Stimulated activated memory B cell treated with anti-CD40 and anti-IgM and Interleukin-4, amounts not matched to agents 10 μg/mL and 1 μg/mL and 100 μg/mL, for 72 hours (primary cell): ENCODE measurements at places on chromosomes 5 and 9.

GRCh38 chr5:89270901-89271300 lies 387.9 kb upstream of the MEF2C start:
- no peak for ATAC-seq

DNA sequence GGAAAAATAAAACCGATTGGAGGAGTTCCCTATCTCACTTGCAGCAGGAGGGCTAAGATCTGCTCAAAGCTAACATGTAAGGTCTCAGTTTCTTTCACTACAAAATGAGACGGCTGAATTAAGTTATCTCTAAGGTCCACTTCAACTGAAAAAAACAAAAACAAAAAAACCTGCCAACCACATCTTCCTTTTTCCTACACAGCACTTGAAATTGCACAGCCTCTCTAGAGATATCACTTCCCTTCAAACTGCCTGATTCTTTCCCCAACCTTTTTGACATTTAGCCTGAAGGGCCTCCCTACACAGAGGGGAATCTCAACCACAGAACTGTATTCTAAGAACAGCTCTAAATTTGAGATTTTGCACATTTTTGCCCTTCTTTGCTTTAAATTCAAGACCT lies 227.9 kb upstream of the TARS1 start:
- no peak for ATAC-seq

- ATAC-seq, result no peak
Observed at GRCh38 chr5:1032551-1033027, 24.0 kb downstream of the NKD2 start.

- ATAC-seq, result no peak
Observed at GRCh38 chr9:120531683-120532300, 48.2 kb downstream of the CDK5RAP2 start.

DNA sequence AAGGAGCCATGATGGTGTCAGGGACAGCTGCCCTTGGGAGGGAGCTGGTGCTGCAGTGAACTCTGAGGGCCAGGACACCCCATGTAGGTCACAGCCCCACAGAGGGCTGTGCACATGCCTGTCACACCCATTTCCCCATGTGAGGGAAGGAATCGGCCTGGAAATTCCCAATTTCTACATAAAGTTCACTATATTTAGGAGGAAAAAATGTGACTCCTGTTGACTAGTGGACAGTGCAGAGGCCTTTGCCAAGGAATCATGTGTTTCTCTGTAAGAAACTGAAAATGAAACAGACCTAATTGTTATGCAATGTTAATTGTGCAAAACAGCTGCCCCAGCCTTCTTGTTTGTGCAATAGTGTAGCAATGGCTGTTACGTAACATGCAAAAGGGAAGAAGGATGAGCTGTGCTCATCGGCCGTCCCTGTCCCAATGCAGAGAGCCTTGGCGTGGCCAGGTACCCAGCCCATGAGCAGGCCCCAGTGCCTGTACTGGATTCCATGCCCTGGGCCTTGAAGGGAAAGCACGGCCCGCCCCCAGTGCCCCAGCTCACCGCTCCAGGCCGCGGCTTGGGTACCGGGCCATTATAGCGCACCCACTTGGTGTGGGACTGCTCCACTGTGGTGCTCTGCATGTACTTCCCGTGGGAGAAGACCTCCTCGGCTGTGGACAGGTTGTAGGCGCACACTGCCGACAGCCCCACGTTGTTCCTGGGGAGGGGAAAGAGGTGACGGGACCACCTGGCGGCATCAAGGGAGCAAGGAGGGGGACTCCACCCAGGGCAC lies 70.0 kb downstream of the SECISBP2 start:
- no peak for ATAC-seq

GRCh38 chr5:168390491-168390890 lies 95.8 kb upstream of the RARS1 start:
- ATAC-seq, result no peak

DNA sequence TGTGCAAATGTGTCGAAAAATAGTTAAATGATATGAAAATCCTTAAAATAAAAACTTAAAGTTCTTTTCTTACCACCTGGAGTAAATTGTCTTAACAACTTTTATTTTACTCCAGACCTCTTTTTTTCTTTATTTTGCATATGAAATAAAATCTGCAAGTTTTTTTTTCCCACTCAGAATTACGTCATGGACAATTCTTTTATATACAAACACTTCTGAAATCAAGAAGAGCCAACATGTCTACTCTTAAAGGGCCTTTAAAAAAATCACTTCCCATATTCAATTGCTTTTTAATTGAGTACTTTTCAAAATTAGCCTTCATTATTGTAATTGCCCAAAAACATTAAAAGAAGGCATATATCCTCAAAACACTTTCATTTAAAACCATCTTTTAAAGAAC lies 37.7 kb upstream of the ZFAND5 start:
- ATAC-seq, result no peak

DNA sequence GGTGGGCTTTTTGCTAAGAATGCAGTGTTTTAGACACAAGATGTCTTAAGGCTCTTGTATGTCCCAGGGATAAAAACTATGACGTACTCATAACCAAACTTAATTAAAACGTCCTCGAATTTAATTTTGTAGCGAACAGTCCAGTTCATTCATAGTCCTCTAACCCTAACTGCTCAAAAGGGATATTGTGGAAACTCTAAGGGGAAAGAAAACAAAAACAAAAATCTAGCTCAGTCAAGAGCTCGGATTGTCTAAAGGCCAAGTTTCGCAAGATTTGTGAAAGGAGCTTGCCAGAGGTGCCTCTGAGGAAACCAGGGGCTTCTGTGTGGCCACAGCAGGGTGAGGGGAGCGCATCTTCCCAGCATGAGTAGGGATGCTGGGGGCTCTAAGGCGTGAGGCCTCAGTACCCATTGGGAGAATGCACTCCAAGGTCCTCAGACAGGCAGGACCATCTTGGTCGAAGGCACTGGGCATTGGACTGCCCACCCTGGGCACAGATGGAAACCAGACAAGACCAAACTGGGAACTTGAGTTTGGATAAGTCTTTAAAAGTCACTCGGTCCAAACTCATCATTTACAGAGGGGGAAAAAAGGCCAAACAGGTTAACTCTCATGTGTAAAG lies 71.8 kb downstream of the PRRT1B start:
- ATAC-seq, result no peak

DNA sequence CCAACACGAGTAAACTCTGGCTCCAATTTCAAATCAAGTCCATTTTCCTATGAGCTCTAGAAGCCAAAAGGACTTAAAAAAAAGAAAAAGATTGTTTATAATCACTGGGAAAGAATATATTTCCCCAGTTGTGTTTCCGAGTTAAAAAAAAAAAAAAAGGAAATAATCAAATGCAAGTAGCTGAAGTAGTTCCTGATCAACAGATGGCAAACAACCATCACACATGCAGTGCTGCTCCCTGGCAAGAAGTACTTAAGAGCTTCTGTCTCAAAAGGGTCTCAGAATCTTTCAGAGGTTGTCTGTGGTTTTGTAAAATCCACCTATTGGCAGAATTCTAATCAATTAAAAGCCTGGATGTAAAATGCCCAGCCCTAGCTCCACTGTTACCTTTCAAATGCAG lies 387.9 kb downstream of the RAB3C start:
- ATAC-seq, result no peak

DNA sequence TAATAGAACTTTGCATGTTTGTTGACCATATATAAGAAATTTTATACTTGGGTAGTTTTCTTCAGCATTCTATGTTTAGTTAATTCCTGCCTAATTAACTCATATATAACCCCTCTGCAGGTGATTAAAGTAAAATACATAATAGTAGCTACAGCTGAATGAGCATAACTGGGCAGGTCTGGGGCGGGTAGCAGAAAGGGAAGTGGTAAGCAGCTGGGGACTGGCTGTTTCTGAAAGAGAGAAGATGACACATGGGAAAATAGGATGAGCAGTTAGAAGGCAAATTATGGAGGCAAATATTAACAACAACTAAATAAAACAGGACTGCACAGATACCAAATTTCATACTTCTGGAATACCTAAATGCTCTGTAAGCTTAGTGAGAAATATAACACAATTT lies 128.1 kb downstream of the CPLANE1 start:
- no peak for ATAC-seq

DNA sequence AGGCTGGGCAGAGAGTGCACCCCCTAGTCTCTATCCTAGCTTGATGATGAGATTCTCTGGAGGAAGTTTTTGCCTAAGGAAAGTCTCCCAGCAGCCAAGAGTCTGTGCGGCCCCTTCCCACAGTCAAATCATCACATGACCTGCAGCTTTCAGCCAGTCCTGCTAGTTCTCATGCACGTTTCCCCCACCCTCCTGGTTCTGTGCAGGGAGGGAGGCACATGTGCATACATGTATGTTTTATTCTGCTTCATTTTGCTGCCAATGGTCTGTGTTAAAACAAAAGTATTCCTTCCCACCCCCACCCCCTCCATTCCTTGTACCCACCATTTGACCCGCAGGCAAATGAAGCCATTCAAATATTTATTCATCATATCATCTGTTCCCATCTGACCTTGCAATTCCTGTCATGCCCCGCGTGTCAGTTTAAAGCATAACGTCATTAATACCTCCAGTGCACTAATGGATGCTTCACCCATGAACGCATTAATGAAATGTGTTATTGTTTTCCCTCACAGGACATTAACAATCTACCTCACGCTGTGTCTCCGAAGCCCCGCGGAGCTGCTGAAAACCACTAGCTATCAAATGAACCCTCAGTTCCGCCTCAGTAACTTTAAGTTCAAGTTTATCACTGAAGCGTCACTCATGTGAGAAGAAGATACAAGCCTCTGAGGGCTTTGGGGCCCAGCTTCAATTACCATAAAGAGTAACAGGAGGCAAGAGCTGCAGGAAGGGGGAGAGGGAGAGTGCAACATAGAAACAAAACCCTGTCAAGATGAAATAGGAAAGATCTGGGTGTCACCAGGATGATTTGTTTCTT lies 139.6 kb downstream of the RASEF start:
- ATAC-seq, result no peak

DNA sequence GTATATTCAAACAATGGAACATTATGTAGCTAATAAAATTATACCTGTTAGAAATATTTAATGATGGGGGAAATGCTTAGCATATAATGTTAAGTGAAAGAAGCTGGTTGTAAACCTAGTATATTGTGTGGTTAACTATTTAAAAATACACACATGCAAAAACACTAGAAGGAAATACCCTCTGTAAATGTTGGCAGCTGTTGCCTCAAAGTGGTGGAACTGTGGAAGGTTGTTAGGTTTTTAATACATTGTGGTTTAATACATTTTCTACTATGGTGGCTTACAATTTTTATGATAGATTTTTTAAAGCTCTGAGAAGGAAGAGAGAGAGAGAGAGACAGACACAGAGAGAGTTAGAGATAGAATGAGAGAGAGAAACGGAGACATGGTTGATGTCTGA lies 74.9 kb downstream of the COL15A1 start:
- no peak for ATAC-seq

GRCh38 chr9:121304707-121305106 lies 36.7 kb downstream of the GSN start:
- ATAC-seq, result no peak

DNA sequence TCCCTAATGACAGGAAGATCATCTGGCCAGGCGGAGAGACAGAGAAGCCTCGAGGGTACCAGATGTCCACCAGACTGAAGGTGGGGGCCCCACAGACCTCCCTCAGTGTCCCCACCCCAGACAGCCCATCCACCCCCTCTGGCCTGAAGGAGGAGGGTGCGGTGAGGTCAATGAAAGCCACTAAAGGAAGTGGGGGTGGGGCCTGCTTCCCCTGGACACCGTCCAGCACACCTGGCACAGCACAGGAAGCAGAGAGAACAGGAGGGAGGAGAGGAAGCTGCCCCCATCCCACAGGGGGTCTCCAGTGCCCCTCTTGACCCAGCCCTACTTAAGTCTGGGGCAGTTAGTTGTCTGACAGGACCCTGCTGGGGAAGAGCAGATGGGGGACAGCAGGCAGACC lies 11.2 kb downstream of the LRRC26 start:
- ATAC-seq, result no peak

DNA sequence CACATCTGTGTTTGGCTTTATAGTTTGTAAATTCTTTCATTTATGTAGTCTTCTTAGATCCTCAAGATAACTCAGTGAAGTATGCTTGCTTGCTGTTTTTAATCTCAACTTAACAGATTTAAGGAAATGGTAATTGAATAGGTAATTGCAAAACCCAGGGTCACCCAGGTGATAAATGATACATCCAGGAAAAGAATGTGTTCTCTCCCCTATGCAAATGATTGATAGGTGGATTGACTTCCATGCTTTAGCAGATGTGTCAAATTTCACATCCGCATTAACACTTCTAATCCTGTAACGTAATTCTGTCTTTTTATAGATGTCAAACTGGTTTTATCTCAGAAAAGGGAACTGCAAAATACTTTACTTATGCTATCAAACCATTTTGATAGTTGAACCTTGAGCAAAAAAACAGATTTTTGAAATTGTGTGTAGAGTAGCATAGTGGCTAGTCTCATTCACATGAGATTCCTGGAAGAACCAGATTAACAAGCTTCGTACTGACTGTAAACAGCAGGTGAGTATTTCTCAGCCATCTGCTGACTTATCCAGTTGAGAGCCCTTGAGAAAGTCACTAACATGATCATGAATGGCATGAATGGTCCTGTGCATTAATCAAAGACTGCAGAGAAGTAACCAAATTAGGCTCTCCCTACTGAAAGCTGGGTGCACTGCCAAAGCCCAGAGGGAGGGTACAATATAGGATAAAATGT lies 86.7 kb upstream of the PAM start:
- ATAC-seq, result no peak

- ATAC-seq, result no peak
Observed at GRCh38 chr5:43017428-43017815, 22.7 kb downstream of the ANXA2R start.

DNA sequence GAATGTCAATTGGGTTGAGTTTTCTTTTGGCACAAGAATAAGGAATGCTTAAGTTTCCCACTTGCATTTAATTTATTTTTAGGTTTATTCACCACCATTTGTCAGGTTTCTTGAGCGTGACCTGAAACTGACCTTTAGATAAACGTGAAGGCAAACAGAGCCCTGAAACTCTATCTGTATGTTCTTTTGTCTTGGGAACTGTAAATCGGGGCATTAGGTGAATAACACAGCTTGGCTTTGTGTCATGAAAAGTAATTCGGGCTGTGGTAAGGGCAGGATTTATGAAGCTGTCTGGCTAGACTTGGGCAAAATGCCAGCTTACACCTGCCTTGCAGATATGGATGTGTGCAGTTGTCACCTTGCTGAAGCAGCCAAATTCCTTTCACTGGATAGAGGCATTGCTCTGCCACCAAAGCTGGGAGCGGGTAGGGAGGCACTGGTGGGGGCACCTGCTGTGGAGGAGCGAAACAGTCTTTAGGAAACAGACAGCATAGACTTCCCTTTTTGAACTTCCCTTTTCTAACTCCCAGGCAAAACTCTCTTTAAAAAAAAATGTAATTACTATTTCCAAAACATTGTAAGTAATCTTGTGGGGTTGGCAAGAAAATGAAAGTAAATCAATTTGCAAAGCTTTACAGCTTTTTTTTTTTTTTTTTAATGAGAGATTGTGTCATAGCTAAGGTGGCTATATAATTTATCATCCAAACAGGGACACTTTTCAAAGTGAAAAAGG lies 545.2 kb downstream of the CSNK1G3 start:
- peak; percentile 90 for ATAC-seq
